ENCODE measurements at places on chromosomes 3 and 15. TPM values are rescaled to one million over a fixed set of nuclear protein-coding genes. Genes with fewer than 3 reads are reported as not detected.

- no peak for DNase-seq
Measured at GRCh38 chr3:30621576-30621975, 15.2 kb downstream of the TGFBR2 start.

- no peak for DNase-seq
Measured at GRCh38 chr3:55658270-55658669, 171.2 kb upstream of the WNT5A start.

GRCh38 chr3:6249679-6250078, 611.2 kb upstream of the GRM7 start:
- no peak for DNase-seq

GRCh38 chr3:177279118-177279815, 82.0 kb upstream of the TBL1XR1 start:
- DNase-seq, result no peak

DNA sequence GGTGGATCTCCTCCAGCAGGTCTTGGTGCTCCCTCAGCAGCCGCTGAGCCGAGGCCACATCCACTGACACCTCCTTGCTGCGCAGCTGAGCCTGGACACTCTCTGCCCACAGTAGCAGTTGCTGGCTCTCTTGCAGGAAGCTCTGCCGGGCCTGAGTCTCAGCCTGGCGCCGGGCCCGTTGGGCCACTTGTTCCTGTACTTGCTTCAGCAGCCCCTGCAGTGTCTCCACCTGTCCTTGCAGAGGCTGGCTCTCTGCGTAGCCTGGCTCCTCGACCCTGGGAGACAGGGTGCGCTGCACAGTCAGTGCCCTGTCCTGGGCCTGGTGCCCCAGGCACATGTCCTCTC, 15.5 kb downstream of the SPTBN5 start:
- peak; percentile 99 for DNase-seq

Gene GJD2
- total RNA-seq, result 9.6 TPM

Gene CSPG4
- 32.3 TPM for total RNA-seq

Gene CHL1
- total RNA-seq, result 11.3 TPM
